CD4-positive, alpha-beta T cell treated with Interferon alpha-2 for 1 hour (primary cell): ENCODE measurements at places on chromosomes 7 and 10.
A peak's percentile ranks its signal among the peaks of the same experiment; 100 is the strongest.

DNA sequence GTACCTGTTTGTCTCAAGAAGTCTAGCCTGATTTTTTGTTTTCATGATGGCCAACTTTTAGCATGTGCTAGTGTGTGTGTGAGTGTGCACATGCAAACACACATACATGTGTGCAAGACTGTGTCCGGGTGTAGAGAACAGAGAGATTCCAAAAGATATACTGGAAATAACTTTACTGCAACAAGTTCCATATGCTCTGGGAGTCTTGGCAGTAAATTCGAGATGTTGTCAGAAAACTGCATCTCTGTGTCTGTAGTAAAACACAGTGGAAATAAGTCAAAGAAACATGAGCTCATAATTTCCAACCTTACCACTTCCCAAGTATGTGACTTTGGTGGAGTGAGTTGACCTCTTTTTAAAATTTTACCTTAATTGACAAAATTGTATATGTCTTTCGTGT lies 950.8 kb upstream of the C7orf33 start:
- no peak for DNase-seq

GRCh38 chr7:102873470-102874165 lies 39.2 kb upstream of the LRRC17 start:
- DNase-seq = no peak

GRCh38 chr7:2477447-2478398 lies 1.5 kb upstream of the GRIFIN start:
- peak; percentile 71 for DNase-seq

- DNase-seq = no peak
These were observed 75.2 kb upstream of the KIF5B start for GRCh38 chr10:32131388-32131787.

- no peak for DNase-seq
These were observed 34.2 kb downstream of the BICC1 start for GRCh38 chr10:58546722-58547445.

GRCh38 chr10:103727546-103727963 lies 127.8 kb downstream of the SH3PXD2A start:
- DNase-seq = no peak
